ENCODE measurements at places on chromosomes 12 and 14. TPM values are rescaled to one million over a fixed set of nuclear protein-coding genes. Genes with fewer than 3 reads are reported as not detected.

SMAGP gene
- 9.4 TPM for total RNA-seq

ACOT6 gene
- not detected for total RNA-seq

NOXRED1 gene
- total RNA-seq = 0.24 TPM

ANKS1B gene
- not detected for total RNA-seq

PTPRB gene
- not detected for total RNA-seq

KRT2 gene
- total RNA-seq = not detected

DNA sequence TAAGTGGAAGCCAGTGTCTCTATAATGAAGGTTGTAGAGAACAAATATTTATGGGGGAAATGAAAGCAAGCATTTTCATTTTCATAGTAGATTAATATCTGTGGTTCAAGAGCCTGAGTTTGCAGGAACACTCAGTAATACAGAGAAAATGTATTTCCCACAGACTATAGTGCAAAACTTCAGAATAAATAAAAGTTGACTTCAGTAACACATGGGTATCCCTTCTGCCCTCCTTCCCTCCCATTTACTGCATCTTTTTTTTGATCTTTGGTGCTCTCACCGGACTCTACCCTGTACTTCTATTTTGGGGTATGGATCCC lies 75.3 kb upstream of the AMN1 start:
- DNase-seq = no peak

DNA sequence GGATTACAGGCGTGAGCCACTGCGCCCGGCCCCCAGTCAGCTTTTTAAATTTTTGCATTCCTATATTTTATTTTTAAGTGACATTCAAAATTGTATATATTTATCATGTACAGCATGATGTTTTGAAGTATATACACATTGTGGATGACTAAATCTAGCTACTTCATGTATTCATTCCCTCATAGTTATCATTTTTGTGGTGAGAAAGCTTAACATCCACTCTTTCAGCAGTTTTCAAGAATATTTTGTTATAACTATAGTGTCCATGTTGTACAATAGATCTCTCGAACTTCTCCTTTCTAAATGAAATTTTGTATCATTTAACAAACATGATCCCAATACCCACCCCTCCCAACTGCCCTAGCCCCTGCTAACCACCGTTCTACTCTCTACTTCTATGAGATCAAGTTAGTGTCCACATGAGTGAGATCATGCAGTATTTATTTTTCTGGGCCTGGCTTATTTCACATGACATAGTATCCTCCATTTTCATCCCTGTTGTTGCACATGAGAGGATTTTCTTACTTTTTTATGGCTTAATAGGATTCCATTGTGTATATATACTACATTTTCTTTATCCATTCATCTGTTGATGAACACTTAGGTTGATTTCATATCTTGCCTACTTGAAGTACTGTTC lies 8.8 kb upstream of the HEBP1 start:
- DNase-seq = no peak

DNA sequence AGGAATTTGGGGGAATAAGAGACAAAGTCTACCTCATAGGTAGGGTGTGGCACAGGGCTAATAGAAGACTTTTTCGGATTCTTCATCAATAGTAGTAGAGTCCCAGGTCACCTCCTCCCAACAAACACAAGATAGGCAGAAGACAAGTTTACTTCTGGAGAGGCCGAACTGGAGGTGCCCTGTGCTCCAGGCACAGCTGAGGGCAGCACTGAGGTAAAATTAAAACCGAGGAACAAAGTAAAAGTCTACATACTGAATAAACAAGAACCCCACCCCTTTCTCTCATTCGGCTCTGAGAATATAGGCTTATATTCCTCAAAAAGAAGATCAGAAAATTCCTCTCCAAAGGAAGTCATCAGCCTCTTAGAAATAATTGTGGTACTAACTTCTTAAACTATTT lies 161.5 kb downstream of the SEC23A start:
- peak; percentile 38 for DNase-seq

DNA sequence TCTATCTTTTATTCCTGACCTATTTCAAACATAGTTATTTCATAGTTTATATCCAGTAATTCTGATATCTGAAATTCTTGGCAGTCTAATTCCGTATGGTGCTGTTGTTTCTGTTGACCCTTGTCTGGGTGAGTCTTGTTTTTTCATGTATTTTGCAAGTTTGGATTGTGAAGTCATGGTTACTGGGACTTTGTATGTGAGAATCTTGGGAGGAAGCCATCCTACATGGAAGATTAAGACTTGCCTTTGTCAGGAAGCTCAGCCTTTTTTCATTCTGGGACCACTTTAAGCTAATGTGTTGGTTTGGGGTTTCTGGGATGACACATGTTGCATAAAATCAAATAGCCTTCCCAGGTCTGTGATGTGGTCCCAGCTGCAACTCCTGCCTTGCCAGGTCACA lies 191.6 kb upstream of the E2F7 start:
- DNase-seq = no peak

GRCh38 chr12:8566525-8566924 lies 25.8 kb upstream of the CLEC4E start:
- no peak for DNase-seq

DNA sequence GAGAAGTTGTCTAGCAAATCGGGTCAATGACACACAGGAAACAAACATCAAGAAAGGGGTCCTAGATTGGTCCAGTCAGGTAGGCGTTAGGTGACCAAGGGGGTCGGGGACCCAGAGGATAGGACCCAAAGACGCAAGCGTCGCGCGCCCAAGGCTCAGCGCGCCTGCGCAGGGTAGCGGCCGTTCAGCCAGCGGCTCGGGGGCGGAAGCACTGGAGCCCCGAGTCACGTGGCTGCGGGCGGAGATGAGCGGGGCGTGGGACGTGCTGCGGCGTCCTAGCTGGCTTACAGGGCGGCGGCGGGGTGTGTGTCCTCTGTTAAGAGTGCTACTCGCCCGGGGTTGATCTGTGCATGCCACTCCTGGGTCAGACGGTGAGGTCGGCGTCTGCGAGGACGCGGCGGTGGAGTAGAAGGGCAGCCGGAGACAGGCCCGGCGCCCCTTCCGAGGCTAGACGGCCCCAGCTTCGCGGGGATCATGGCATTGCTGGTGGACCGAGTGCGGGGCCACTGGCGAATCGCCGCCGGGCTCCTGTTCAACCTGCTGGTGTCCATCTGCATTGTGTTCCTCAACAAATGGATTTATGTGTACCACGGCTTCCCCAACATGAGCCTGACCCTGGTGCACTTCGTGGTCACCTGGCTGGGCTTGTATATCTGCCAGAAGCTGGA lies at the start of gene SLC35E3:
Gene SLC35E3, plus strand, starts transcription at position 273 of the 668 bp plus-strand sequence. Its CDS starts 202 bp downstream, at position 475.
- peak; percentile 88 for DNase-seq

DNA sequence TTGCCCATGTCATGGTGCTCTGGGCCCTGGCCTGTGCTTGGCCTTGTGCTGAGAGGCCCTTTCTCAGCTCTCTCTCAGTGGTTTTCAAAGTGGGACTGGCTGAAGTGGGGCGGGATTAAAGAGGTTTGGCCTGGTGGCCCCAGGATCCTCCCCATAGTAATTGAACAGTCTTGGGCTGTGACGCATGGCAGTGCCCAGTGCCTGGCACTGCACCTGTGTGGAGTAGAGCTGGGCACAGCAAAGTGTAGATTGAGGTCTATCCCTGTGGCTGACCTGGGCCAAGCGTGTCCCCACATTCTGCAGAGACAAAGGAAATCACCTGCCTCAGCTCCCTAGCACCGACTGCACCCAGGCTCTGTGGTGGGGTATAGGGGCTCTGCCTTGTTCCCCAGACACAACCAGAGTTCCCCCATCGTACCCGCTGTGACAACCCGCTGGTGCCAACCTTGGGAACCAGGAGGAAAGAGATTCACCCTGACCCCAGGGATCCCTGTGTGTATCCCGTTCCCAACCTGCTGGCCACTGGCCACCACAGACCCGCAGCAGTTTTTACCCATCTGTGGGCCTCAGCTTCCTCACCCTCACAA lies 9.9 kb upstream of the CYP46A1 start:
- no peak for DNase-seq

GRCh38 chr12:124296295-124296915 lies 1.5 kb downstream of the RFLNA start:
- DNase-seq = no peak

DNA sequence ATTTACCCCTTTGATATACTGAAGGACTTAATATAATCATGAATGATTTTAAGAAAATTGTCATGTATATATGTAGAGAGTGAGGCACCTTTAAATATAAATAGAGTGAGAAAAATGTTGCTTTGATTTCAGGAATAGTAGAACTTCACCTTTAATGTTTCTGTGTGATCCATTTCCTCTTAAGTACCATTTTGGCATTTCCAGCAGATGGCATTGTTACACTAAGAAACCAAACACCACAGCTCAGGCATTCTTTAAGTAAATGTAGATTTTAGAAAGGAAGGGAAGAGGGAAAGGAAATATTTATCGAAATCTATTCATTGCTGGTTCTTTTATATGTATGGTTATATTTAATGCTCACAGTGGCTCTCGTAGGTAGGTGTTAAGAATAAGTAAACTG lies 556.7 kb upstream of the FBXO33 start:
- peak; percentile 64 for DNase-seq

GRCh38 chr12:68896881-68897540 lies 36.0 kb downstream of the CPM start:
- no peak for DNase-seq

GRCh38 chr12:68585966-68586365 lies 24.7 kb upstream of the RAP1B start:
- no peak for DNase-seq

DNA sequence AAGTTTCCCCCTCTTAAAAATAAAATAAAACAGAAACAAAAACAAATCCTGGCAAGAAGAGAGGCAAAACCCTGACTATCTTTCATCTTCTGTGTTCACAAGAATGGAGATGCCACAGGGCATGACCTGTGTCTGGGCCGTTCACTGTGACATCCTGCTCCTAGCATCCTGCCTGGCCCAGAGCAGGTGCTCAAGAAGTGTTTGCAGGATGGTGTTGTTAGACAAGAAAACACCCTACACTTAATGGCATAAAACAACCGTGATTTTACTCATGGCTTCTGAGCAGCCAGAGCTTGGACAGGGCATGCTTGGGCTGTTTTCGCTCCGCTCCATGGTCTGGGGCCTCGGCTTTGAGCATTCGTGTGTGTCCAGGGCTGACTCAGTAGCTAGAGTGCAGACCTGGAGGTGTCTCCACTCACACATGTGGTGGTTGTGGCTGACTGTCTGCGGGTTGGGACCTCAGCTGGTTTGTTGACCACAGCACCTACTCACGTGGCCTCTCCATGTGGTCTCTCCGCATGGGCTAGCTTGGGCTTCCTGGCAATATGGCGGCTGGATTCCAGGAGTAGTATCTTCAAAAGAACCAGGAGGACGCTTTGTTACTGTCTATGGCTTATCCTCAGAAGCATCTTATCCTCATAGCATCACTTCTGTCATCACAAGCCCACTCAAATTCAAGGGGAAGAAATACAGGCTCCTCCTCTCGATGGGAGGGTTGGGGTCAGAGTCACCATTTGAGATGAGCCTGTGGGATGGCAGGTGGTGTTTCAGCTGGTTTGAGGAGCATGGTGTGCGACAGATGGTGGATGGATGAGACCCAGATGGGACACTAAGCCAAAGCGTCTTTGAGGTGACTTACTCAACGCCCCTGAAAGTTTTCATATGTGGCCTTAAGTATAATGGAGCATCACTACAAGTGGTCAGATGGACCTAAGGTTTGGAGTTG lies 33.2 kb upstream of the FZD10 start:
- DNase-seq = no peak

DNA sequence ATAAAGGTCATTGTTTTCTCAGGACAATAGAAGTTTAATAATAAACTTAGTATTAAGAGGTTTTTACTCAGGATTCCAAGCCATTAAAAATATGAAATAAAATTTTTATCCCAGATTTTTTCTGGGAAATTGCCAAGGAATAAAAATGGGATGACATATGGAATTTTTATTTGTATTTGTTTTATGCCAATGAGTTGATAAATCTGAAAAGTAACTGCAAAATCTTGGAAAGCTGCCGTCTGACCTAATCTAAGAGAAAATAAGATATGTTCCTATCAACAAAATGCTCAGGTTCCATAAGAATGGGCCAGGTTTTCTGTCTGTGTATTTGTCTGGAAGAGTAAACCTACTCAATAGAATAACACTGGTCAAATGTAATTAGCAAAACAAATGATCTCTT lies 22.2 kb upstream of the KERA start:
- no peak for DNase-seq

- DNase-seq = peak; percentile 83
These were observed 10.8 kb downstream of the MTERF2 start for GRCh38 chr12:106975993-106976658.

GRCh38 chr12:132061197-132061596 lies 82.9 kb downstream of the DDX51 start:
- DNase-seq = no peak

DNA sequence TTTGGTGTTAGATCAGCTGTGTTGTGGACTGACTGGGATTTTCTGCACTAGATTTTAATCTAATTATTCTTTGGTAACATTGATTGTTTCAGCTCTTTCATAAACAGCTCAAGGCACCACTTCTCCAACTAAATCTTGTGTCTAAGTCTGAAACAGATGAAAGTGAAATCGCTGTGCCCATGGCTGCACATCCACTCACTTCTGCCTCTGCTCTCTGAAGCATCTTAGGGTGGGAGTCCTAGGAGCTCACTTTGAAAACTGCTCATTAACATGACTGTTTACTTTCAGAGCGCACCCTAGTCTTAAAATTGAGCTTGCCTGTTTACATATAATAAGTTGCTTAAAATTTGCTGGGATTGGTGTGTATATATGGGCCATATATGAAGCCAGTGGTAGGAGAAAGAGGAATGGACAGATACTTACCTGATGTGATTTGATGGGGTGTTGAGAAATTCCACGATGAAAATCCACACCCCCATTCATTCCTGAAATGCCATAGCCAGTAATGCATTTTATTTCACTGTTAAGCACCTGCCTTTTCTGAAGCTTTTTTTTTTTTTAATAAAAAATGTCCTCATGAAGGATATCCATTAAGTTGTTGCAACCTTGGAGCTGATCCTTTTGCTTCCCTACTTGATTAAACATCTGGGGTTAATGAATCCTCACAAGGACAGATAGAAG lies 52.8 kb downstream of the PPFIBP1 start:
- no peak for DNase-seq

All from HepG2 (cell line).